Upper lobe of right lung (tissue), 1 donor: ENCODE measurements at places on chromosomes 2 and 18. TPM values are rescaled to one million over a fixed set of nuclear protein-coding genes. Genes with fewer than 3 reads are reported as not detected.

- H3K27ac ChIP-seq, result no peak overlapping the region
- H3K27me3 ChIP-seq, result no peaks in the 10 kb centered on the region
Measured at GRCh38 chr18:644395-645004, 13.0 kb upstream of the TYMS start.

GRCh38 chr2:29747786-29748470 is 173.5 kb downstream of the ALK start:
- no peaks in the 10 kb centered on the region for H3K27me3 ChIP-seq
- no peaks in the 10 kb centered on the region for H3K36me3 ChIP-seq
- no peak overlapping the region for H3K4me3 ChIP-seq
- DNase-seq, result no peak

GRCh38 chr2:30257266-30258214 is 26.2 kb downstream of the LBH start:
- peaks cover 29% of the 10 kb centered on the region for H3K4me1 ChIP-seq
- peaks cover 38% of the 10 kb centered on the region for H3K36me3 ChIP-seq
- DNase-seq, result no peak
- H3K27ac ChIP-seq, result no peak overlapping the region
- H3K27me3 ChIP-seq, result no peaks in the 10 kb centered on the region

DYSF gene
- total RNA-seq, result 37.7 TPM

- H3K27ac ChIP-seq, result no peak overlapping the region
- no peaks in the 10 kb centered on the region for H3K27me3 ChIP-seq
- no peaks in the 10 kb centered on the region for H3K4me1 ChIP-seq
- DNase-seq, result no peak
- H3K4me3 ChIP-seq, result no peak overlapping the region
- H3K36me3 ChIP-seq, result no peaks in the 10 kb centered on the region
Measured at GRCh38 chr2:128600581-128601297, 282.1 kb upstream of the HS6ST1 start.

DNA sequence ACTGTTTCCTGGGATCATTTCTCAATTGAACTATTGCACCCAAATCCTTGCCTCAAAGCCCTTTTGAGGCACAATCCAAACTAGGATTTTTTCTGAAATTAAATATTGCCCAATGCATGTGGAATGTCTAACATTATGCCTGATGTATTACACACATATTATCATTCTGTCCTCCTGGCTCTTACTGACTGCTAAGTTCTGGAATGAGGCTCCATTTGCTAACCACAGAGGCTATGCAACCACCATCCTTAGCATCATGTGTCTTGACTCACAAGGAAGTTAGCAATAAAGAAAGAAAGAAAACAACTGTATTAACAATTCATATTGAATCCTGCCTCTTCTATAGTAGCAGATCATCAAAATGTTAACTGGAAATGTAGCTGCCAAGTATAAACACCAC is 1142.7 kb downstream of the CNTNAP5 start:
- no peak for DNase-seq
- no peak overlapping the region for H3K27ac ChIP-seq
- no peak overlapping the region for H3K4me3 ChIP-seq
- H3K4me1 ChIP-seq, result no peaks in the 10 kb centered on the region

DNA sequence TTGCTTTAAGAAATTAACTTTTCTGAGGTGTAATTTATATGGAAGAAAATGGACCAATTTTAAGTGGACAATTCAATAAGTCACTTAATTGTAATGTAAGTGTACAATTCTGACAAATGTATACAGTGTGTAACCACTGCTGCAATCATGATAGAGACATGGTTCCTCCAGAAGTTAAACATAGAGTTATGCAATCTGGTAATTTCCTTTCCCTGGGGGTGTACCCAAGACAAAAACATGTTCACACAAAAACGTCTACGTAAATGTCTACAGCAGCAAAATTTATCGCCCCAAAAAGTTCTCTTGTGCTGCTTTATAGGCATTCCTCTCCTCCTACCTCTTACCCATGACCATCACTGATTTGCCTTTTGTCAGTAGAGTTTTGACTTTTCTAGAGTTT is 141.5 kb downstream of the AQP4 start:
- no peak overlapping the region for H3K4me3 ChIP-seq
- DNase-seq, result no peak
- no peaks in the 10 kb centered on the region for H3K4me1 ChIP-seq
- H3K27me3 ChIP-seq, result no peaks in the 10 kb centered on the region
- H3K27ac ChIP-seq, result no peak overlapping the region

GRCh38 chr2:8242739-8243138 is 439.1 kb upstream of the ID2 start:
- no peak for DNase-seq
- H3K27ac ChIP-seq, result no peak overlapping the region
- H3K36me3 ChIP-seq, result no peaks in the 10 kb centered on the region
- H3K4me3 ChIP-seq, result no peak overlapping the region
- no peaks in the 10 kb centered on the region for H3K27me3 ChIP-seq
- H3K4me1 ChIP-seq, result no peaks in the 10 kb centered on the region
